ENCODE measurements at places on chromosomes 5 and 9. TPM values are rescaled to one million over a fixed set of nuclear protein-coding genes. Genes with fewer than 3 reads are reported as not detected.

- peaks cover 33% of the 10 kb centered on the region for H3K27me3 ChIP-seq
- H3K4me3 ChIP-seq: no peak overlapping the region
- peaks cover 14% of the 10 kb centered on the region for H3K4me1 ChIP-seq
- no peak overlapping the region for H3K27ac ChIP-seq
- H3K36me3 ChIP-seq: no peaks in the 10 kb centered on the region
Observed at GRCh38 chr5:150846654-150847333, 473 bp downstream of the IRGM start.

GRCh38 chr9:69385581-69386033 is 60.6 kb downstream of the ENTREP1 start:
- H3K27ac ChIP-seq: no peak overlapping the region
- no peak overlapping the region for H3K4me3 ChIP-seq
- H3K27me3 ChIP-seq: peaks cover 42% of the 10 kb centered on the region

DNA sequence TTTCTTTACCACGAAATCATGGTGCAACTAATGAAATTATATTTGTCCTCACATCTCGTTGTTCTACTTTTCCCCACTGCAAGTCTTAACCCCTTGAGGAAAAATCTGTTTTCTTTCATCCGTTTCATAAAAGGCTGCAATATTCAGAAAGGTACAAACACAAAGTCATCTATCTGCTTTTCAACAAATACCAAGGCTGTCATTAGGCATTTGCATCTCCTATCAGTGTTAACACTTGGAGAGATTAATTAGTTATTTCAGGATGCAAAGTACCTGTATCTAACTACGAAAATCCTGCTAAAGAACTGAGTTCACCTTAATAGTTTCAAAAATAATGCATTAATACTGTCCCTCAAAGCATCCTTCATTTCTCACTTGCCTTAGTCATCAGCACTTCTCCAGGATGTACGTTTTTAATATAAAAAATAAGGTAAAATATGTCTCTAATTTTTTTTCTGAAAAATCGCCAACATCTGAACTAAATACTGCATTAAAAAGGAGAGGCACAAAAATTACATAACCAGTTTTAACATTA is 1.8 kb downstream of the ARRDC3 start:
- peaks cover 44% of the 10 kb centered on the region for H3K4me1 ChIP-seq
- H3K36me3 ChIP-seq: peaks cover 47% of the 10 kb centered on the region
- H3K27me3 ChIP-seq: peaks cover 15% of the 10 kb centered on the region
- no peak for DNase-seq
- H3K4me3 ChIP-seq: peak overlapping the region; percentile 94

DNA sequence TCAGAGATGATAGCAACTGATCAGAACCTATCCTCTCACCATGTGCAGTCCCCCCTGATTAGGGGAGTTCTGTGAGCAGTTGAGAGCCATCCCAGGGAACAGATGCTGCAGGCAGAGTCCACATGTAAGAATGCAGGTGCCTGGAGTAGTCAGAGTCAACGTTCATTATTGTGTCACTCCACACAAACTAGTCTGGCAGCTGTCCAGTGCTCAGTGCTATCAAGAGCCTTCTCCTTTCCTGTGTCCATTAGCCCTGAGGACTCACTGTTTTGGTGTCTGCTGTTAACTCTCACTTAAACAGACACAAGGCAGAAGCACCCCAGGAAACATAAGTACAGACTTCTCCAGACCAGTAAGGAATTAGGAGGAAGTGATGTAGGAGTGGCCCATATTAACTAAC is 2.5 kb downstream of the SH3TC2 start:
- H3K27me3 ChIP-seq: peaks cover 1% of the 10 kb centered on the region
- H3K36me3 ChIP-seq: peaks cover 32% of the 10 kb centered on the region
- peaks cover 73% of the 10 kb centered on the region for H3K4me1 ChIP-seq
- H3K27ac ChIP-seq: peak overlapping the region; percentile 98

DNA sequence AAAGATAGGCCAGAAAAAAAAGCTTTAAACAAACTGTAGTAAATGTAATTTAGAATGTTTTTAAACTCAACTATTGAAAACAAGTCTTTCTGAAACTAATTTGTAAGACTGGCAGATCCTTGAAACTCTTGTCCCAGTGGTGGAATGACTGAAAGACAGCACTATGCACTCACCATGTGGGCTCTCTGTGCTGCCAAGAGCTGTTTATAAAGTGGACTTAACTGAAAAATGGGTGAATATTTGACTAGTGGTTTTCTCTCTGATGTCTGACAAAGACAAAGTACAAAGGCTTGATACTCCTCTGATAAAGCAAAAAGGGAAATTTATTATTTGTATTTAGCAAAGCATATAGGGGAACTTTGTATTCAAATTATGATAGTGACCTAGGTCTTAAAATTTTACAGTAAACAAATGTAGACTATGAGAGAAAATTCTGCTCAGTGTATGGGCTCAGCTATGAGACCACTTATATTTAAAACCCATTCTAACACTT is 635.4 kb downstream of the NR2F1-AS1 start:
- DNase-seq: no peak
- peak overlapping the region; percentile 66 for H3K27ac ChIP-seq
- peak overlapping the region; percentile 69 for H3K4me3 ChIP-seq
- no peaks in the 10 kb centered on the region for H3K36me3 ChIP-seq
- H3K4me1 ChIP-seq: peaks cover 18% of the 10 kb centered on the region

DNA sequence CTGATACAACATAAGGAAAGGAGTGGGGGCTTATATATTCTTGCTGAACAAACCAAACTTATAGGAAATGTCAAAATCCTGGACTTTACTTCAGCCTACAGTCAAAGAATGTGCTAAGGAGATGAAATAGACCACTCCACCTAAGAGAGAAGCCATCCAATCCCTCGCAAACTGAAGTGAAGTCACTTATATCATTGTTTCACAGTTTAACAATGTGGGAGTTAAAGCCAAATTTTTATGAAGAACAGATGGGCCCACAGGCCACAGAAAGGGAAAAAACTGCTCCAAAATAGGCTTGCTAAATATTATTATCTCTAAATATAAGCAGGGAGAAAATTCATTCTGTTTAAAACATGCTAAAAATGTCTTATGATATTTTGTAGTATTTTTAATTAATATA is 233.3 kb downstream of the GAS1 start:
- H3K4me1 ChIP-seq: peaks cover 47% of the 10 kb centered on the region
- H3K36me3 ChIP-seq: no peaks in the 10 kb centered on the region
- no peak for DNase-seq
- peak overlapping the region; percentile 74 for H3K27ac ChIP-seq
- peak overlapping the region; percentile 4 for H3K4me3 ChIP-seq
- no peaks in the 10 kb centered on the region for H3K27me3 ChIP-seq

DNA sequence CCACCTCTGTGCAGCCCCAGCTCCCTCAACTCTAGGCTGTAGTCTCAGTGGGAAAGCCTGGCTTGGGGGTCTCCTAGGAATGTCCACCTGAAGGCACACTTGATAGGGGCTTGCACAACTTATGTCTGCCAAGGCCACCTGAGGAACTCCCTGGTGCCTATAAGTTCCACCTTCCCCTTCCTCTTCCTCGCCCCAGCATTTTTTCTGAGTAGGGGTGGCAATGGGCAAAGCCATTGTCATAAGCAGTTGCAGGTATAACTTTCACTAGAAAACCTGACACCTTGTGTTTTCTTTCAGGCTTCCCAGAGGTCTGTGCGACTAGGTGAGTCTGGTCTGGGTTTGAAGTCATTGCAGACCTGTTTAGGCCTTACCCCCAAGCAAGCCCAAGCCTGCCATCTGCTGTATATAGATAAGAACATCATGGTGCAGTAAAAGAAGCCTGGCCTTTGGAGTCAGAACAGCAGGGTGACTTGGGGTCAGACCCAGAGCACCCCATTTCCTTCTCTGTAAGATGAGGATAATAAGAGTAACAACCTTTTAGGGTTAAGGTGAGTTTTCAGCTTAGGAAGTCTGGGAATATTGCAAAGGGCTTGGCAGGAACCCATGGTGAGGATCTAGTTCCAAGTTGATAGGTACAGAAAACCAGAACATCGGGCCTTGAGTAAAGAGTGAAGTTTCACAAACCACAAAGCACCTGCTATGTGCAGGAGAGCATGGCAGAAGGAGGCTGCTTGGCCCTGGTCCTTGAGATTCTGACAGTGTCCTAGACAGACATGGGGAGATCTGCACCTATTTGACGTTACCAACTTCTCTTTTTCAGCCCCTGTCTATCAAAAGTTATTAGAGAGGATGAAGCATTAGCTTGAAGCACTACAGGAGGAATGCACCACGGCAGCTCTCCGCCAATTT is 33.8 kb downstream of the TGFBI start:
- peaks cover 35% of the 10 kb centered on the region for H3K4me1 ChIP-seq
- peak; percentile 57 for DNase-seq
- no peak overlapping the region for H3K27ac ChIP-seq
- peaks cover 3% of the 10 kb centered on the region for H3K27me3 ChIP-seq

DNA sequence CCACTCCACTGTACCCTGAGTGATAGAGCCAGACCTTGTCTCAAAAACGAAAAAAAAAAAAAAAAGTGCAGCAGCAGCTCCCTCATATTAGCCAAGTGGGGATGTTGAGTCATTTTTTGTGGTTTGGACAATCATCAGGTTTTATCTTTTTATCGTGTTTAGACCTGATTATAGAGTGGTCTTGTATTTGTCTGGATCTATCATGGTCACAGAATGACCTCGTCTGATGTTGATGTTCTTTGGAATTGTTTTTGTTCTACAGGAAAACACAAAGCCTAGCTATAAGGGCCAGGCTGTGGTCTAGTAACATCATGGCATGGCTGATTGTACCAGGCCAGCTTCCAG is 1.6 kb upstream of the FBXW11 start:
- 0 out of 2 replicates have a peak, but pooled peaks cover 8% of the 10 kb centered on the region for H3K36me3 ChIP-seq
- peak overlapping the region; percentile 93 for H3K27ac ChIP-seq
- peak overlapping the region; percentile 99 for H3K4me3 ChIP-seq
- H3K4me1 ChIP-seq: peaks cover 47% of the 10 kb centered on the region

GRCh38 chr5:17398431-17398830 is 99.6 kb upstream of the TAF11L2 start:
- H3K36me3 ChIP-seq: peaks cover 12% of the 10 kb centered on the region
- peak overlapping the region; percentile 46 for H3K27ac ChIP-seq
- peaks cover 21% of the 10 kb centered on the region for H3K27me3 ChIP-seq
- peaks cover 34% of the 10 kb centered on the region for H3K4me1 ChIP-seq

DNA sequence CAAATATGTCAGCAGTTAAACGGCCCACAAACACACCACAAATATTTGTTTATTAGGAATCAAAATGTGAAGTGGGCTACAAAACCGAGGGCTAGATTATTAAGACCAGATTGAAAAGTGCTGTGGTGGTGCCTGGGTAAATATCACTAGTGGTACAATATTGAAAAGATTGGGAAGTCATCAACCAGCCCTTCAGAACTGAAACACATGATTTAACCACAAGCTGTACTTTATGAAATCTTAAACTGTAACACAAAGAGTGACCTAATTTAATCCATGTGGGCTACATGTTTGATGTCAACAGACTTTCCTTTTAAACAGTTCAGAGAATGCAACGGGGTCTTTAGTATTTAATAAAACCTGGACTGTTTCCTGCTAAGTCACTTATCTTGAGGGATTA is 182.3 kb downstream of the SPATA31D1 start:
- H3K27ac ChIP-seq: no peak overlapping the region
- no peaks in the 10 kb centered on the region for H3K27me3 ChIP-seq
- no peak overlapping the region for H3K4me3 ChIP-seq
- H3K4me1 ChIP-seq: peaks cover 16% of the 10 kb centered on the region
- DNase-seq: no peak

GRCh38 chr9:18438951-18439350 is 35.0 kb upstream of the ADAMTSL1 start:
- H3K36me3 ChIP-seq: peaks cover 5% of the 10 kb centered on the region
- H3K4me3 ChIP-seq: peak overlapping the region; percentile 87

- H3K4me1 ChIP-seq: peaks cover 9% of the 10 kb centered on the region
- peaks cover 60% of the 10 kb centered on the region for H3K36me3 ChIP-seq
- no peak overlapping the region for H3K4me3 ChIP-seq
- DNase-seq: no peak
- no peak overlapping the region for H3K27ac ChIP-seq
Observed at GRCh38 chr5:16702964-16703363, 86.2 kb upstream of the RETREG1 start.

DNA sequence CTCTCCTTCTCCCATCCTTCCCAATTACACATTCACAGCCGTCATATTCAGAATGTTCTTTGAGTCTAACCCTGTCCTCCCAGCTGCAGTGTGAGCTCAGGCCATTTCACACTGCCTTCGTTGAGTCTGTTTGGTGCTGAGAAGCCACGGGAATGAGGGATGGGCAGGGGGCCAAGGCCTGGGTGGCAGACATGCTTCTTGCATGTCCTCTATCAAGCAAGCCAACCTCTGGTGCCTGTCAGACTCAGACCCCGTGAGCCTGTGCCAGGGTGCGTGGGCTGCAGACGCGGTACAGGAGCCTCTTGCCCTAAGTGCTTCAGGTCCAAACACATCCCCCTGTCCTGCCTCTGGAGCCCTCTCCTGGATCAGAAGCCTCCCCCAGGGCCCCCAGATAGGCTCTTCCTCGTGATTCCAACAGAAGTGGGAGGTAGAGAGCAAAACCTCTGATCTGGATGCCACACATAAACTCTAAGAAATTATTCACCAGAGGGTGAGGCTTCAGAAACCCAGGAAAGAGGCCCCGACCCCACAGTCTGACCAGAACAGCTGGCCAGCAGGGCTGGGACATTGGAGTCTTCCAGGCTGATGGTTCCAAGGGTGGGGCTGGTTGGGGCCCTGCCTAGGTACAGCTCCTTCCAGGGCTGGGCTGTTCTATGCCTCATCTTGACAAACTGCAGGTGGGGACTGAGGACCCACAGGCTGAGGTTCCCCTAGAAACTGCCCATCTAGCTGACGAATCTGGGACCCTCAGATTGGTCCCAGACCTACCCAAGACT is 46.7 kb upstream of the CDKN2AIPNL start:
- H3K27me3 ChIP-seq: peaks cover 13% of the 10 kb centered on the region
- H3K27ac ChIP-seq: no peak overlapping the region
- DNase-seq: peak; percentile 54

- no peak for DNase-seq
- no peaks in the 10 kb centered on the region for H3K36me3 ChIP-seq
Observed at GRCh38 chr5:36679221-36679989, 73.0 kb downstream of the SLC1A3 start.

DNA sequence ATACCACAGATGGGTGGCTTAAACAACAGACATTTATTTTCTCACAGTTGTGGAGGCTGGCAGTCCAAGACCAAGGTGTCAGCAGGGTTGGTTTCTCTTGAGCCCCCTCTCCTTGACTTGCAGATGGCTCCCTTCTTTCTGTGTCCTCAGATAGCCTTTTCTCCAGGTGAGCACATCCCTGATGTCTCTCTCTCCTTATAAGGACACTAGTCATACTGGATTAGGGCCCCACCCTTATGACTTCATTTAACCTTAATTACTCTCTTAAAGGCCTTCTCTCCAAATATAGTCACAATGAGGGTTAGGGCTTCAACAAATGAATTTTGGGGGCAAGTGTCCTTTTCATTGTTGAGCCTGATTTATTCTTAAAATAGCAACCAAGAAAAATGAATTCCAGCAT is 14.7 kb downstream of the PTGER4 start:
- peaks cover 16% of the 10 kb centered on the region for H3K36me3 ChIP-seq
- no peak overlapping the region for H3K27ac ChIP-seq
- H3K4me1 ChIP-seq: peaks cover 14% of the 10 kb centered on the region
- no peaks in the 10 kb centered on the region for H3K27me3 ChIP-seq
- no peak overlapping the region for H3K4me3 ChIP-seq
- DNase-seq: no peak

GRCh38 chr9:22645893-22646292 is 199.3 kb downstream of the DMRTA1 start:
- H3K4me3 ChIP-seq: no peak overlapping the region
- peaks cover 2% of the 10 kb centered on the region for H3K27me3 ChIP-seq
- no peak for DNase-seq
- H3K27ac ChIP-seq: no peak overlapping the region

SPINK13 gene
- not detected for total RNA-seq

IFNK gene
- not detected for total RNA-seq

ARL14EPL gene
- not detected for total RNA-seq

SCGB3A2 gene
- not detected for total RNA-seq

MEIKIN gene
- not detected for total RNA-seq

MARCOL gene
- total RNA-seq: not detected
